ENCODE measurements at places on chromosomes 3 and 15. TPM values are rescaled to one million over a fixed set of nuclear protein-coding genes. Genes with fewer than 3 reads are reported as not detected.

The UBE2E2 gene
- total RNA-seq = 4.7 TPM

DNA sequence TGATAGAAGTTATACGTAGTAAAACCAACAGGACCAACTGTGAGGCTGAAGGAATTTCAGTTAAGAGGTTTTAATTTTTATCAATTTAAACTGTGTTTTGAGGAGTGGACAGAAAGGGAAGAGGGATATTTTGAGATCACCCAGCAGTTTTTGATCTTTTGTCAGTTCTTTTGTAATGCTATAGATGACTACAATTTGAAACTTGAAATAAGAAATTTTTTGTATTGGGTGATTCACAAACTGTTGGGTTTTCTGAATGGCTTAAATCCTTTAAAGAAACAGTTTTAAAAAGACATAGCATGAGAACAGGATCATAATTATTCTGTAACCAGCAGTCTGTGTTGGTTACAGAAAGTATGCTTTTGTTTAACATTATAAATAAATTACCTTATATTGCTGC, 67.4 kb downstream of the TCF12 start:
- no peak for DNase-seq

DNA sequence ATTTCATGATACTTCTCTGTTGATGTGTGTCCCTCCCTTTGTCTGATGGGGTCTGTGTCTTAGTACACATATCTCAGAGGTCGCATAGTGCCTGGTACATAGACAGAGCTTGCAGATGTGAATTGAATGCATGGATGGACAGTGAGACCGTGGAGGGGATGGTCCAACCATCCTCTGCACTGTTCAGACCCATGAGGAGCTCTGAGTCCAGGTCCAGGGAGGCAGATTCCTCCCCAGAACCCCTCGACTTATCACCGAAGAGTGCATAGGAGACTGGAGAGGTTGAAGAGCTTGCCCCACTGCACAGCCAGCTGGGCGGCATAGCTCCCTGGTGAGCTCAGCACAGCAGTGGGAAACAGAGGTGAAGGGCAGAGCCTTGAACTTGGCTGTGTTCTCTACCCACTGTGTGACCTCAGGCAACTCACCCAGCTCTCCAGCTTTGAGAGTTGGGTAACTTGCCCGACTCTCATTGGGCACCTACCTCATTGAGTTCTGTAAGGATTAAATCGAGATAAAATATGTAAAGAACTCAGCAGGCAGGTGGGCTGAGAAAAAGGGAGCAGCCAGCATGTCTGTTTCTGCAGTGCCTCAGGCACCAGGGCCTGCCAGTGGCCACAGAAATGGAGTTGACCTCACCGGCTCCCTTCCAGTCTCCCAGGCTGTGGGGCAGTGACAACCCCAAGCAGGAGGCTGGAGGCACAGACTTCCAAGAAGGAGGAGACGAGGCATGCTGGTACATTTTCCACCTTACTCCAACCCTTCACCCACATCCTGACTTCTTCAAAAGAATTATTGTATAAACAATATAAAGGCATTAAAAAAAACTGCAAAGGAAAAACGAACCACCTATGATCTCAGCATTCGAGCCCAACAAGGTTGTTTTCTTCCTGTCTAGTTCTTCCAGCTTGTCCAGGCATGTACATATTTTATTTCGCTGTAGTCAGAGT, 54.1 kb upstream of the TFRC start:
- DNase-seq = no peak

The COL8A1 gene
- not detected for total RNA-seq

DNA sequence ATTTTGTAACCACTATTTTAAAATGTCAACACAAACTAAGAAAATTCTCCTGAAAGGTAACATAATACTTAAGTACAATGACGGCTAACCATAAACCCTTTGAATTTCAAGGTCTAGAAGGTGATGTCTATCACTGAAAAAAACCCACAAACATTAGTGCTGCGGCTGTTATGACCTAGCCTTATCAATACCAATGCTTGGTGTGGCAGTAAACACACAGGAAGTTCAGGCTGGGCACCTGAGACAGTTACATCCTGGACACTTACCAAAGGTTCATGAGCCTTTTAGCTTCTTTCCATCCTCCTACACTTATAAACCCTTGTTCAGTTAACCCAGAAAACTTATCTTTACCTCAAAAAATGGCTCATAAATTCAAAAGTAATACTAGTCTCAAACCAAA, 5.8 kb downstream of the HSPBAP1 start:
- DNase-seq = no peak

- DNase-seq = no peak
Observed at GRCh38 chr15:74253211-74253921, 17.2 kb downstream of the CCDC33 start.

DNA sequence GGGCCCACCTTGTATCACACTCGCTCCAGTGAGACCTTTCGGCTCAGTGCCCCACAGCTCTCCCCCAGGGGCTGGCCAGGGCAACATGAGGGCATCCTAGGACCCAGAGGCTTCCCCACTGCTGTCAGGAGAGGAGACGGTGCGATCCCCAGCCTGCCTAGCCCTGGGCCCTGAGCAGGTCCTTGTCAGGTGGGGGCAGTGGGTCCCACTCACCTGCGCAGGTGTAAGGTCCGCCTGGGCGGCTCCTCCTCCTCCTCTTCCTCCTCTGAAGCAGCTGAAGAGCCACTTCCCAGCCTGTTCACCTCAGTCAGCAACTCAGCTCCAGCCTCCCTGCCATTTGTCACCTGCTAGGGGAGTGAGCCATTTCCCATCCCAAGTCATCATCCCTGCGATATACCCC, 9.6 kb downstream of the KIF7 start:
- DNase-seq = peak; percentile 40

The ADAMTS17 gene
- 1.5 TPM for total RNA-seq
